ENCODE measurements at places on chromosomes 5 and 9.

DNA sequence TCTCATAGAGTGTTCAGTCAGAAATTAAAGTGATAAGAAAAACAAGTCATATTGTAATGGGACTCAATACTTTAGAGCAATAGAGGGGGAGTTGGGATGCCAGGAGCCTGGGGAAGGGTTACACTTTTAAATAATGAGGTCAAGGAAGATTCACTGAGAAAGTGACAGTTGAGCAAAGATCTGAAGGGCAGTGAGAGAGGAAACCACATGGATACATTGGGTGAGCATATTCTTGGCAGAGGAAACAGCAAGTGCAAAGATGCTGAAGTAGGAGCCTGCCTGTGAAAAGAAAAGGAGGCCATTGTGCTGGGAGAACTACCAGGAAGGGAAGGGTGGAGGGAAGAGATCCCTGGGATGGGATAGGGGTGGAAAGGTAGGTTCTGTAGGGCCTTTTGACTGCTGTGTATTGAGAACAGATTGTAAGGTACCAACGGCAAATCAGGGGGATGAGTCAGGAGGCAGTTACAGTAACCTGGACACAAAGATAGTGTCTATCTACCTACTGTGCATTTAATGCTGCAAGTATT lies 79.4 kb downstream of the PAM start:
- DNase-seq: no peak

- no peak for DNase-seq
Measured at GRCh38 chr9:116144038-116144437, 9.6 kb upstream of the PAPPA start.

GRCh38 chr9:116267021-116267420 lies 113.4 kb downstream of the PAPPA start:
- DNase-seq: no peak

DNA sequence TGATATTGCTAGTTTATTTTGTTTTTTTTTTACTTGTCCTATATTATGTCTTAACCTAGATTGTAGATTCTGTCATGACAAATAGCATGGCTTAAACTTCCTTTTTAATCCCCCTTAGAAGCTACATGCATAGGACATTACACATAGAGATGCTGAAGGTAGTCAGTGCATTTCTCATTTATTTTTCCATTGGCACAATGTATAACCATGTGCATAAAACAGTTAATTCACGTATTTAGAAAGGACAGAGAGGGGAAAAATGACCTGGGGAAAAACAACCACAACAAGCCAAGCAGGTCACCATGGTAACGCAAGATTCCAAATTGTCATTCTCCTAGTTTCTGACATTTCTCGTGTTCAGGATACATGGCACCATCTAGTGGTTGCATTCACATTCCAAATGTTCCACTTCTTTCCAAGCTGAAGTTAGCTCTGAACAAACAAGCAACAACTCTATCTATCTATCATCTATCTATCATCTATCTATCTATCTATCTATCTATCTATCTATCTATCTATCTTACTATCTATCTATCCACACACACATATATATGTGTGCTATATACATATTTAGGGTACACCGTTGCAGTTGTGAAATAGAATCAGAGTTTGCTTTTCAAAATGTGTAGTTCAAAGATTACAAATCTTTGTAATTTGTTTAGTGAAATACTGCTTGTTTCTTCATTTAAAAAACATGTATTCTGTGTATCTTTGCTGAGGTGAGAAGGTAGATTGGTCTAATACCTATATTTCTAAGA lies 487.2 kb upstream of the ST8SIA4 start:
- no peak for DNase-seq

- DNase-seq: no peak
Measured at GRCh38 chr5:135013947-135014570, 20.0 kb downstream of the PITX1 start.

DNA sequence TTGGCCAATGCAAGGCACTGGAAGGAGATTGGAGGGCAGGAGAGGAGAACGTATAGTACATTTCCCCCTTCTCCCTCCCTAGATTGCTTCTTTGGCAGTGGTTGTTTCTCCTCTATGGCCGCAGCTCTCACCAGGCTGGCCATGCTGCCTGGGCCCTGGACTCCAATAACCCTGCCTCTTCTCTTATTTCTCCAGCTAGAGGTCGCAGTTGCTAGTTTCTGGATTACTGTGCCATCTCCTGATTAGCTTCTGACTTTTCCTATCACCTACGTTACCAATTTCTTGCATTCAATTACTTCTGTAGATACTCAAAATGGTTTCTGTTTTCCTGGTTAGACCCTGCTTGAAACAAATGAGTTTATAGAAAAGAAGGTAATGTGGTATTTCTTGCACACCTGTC lies 2.4 kb upstream of the MACIR start:
- no peak for DNase-seq

GRCh38 chr5:81534441-81534840 lies 140.5 kb upstream of the ACOT12 start:
- no peak for DNase-seq

DNA sequence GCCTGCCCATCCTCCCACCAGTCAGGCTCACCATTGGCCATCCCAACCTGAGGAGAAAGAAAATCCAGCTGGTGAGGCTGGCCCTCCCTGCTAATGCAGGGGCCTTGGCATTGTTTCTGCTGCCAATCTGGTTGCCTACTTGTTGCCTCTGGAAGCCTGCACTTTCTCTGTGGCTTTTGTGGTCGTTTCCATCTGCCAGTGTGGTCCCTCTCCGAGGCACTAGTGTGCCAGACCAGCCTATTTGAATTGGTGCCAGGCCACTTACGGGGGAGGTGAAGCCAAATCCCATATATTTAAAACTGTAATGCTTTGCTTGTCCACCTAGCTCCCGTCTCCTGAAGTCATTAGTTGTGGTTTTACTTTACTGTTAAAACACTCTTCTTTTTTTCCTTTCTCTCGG lies 213.4 kb upstream of the ADAMTSL1 start:
- DNase-seq: no peak

DNA sequence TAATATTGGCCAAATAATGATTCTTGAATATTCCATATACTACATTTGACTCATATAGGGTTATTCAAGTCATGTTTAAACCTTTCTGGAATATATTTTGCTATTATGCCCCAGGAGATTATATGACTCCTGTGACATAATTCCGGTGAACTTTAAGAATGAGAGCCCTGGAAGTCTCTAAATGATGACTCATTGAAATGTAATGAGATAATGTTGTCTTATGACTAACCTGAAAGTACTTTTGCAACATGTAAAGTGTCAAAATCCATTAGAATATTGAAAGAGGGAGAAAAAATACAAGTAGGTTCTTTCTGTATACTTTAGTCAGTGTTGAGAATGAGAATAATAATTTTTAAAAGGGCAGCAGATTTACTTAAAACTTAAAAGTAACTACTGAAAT lies 830.4 kb downstream of the MAT2B start:
- no peak for DNase-seq

GRCh38 chr5:60209146-60209840 lies 315.8 kb upstream of the PDE4D start:
- no peak for DNase-seq

DNA sequence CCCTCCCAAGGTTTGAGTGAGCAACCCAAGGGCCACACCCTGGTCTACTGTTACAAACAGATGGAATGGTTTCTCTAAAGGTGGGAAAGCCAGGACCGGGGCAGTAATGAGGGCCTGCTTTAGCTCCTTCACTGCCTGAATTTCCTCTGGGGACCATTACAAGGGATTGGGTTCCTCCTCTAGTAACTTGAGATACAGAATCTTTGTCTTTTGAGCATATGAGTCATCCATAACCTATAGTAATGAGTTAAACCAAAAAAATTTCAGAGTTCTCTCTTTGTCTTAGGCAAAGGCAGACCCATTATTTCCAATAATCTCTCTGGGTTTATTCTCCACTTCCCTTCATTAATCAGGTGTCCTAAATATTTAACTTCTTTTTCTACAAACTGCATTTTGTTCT lies 618.8 kb downstream of the HINT1 start:
- DNase-seq: no peak

DNA sequence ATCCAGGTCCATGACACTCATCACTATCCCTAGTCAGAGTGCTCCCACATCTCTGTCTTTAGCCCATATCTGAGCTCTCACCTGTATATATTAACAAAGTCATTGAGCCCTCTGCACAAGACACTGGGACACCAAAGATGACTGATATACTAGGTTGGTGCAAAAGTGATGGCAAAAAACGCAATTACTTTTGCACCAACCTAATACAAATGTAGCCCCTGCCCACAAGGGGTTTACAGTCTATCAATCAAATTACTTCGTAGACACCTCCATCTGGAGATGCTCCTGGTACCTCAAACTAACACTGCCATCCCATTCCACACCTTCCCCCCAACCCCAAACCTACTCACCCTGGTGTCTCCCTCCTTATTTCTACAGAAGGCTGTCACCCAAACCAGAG lies 194.1 kb downstream of the MCTP1 start:
- no peak for DNase-seq

GRCh38 chr9:87427851-87428506 lies 69.7 kb upstream of the DAPK1 start:
- no peak for DNase-seq

DNA sequence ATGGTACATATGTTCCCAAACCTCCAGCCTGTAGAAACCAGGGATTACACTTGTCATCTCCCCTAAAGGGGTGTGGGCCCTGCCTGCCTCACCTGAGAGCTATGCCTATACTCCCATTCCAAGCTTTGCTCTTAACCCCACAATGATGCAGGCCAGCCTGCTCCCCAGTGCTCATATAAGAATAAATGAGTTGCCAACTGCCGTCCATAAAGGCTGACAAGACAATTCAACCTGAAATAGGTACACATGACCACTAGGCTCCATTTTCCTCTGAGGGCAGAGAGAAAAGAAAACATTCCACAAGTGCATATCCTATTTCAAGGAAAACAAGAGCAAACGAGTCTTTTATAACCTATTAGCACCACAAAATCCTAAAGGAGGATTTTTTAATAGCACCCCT lies 28.4 kb downstream of the SKP1 start:
- DNase-seq: no peak

DNA sequence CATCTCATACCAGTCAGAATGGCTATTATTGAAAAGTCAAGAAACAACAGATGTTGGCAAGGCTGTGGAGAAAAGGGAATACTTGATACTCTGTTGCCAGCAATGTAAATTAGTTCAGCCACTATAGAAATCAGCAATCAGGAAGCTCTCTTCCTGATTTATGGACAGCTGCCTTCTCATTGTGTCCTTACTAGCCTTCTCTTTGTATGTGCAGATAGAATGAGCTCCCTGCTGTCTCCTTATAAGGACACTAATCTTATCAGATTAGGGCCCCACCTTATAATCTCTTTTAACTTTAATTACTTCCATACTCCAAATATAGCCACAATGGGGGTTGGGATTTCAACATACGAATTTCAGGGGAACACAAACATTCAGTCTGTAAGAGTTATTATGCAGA lies 38.0 kb downstream of the KCNV2 start:
- no peak for DNase-seq

- DNase-seq: no peak
Measured at GRCh38 chr5:24819841-24820240, 175.1 kb upstream of the CDH10 start.

GRCh38 chr5:19837536-19838174 lies 150.3 kb downstream of the CDH18 start:
- no peak for DNase-seq

GRCh38 chr5:94057655-94058054 lies 316.3 kb upstream of the POU5F2 start:
- DNase-seq: no peak

DNA sequence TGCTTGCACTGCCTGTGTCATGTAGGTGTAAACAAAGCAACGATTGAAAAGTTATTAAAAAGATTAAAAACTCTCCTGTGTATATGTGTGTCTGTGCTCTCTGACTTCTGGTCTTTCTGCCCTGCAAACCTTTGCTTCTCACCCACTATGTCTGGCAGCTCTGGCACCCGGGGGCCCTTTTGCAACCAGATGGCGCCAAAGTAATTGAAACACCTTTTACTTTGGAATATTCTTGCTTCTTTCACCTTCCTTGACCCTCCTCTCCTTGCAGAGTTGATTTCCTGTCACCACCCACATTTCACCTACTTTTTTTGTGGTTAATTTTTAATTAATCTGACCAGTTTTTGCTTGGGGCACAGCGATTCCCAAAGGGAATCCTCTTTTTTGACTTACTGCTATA lies 275.5 kb downstream of the ARHGEF28 start:
- no peak for DNase-seq

DNA sequence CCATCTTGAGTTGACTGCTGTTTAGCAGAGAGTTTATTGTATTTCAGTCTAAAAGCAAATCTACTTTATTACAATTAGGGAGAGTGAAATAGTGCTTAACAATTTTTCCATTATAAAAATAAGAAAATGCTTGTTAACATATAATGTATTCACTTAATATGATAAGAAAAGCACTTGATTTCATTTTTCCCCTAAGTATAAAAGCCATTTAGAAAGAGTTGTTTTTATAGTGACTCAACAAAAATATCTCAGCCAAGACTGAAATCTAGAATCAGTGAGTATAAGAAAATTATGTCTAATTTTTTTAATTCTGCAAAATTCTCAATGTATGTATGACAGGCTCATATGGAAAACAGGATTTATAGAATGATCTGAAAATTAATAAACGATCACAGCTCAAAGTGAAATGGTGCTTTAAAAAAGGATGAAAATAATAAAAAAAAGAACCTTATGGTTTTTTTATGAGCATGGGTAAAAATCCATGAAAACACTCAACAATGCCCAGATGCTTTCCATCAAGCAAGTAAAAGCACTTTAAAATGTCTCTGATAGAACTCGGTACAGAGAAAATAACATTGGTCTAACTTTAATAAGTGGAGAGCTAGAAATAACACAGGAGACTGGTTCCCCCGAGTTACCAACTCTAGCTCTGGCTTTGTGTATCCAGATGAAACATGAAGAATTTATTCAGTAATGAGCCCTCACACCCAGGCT lies 1057.8 kb upstream of the WWC1 start:
- DNase-seq: no peak

GRCh38 chr5:142382186-142382585 lies 57.4 kb upstream of the SPRY4 start:
- DNase-seq: no peak

GRCh38 chr5:123476731-123477130 lies 35.2 kb upstream of the CSNK1G3 start:
- DNase-seq: no peak

DNA sequence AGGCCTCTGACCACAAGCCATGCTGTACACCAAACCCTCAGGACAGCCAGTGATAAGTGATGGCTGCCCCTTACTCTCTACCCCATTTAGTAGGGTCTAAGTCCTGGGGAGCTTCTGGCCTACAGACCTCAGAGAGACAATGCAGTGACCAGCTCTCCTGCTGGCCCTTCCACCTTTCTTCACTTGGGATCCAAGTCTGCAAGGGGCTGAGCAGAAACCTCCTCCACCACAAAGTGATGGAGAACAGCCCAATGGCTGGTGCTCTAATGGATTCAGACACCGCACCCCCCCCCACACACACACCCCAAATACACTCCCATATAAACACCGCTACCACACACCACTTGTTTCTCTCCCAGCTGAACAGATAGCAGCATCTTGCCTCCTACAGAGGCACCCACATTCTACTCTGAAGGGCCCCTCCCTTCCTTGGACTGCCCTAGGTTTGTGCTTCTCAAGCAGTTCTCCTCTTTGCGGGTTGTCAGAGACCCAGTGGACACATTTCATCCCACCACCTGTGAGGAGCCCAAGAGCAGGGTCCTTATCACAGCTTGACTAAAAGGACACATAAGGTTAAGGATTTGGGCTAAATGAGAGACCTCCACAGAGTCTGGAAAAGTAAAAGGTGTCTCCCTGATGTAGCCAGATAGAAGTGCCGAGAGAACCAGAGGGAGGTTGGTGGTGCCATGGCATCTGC lies 1.3 kb upstream of the PDLIM4 start:
- no peak for DNase-seq
